Left hindlimb (tissue), 1 donor: ENCODE measurements at places on chromosomes 1 and 21.

- no peak for DNase-seq
Observed at GRCh38 chr1:45325851-45326506, 716 bp upstream of the HPDL start.

DNA sequence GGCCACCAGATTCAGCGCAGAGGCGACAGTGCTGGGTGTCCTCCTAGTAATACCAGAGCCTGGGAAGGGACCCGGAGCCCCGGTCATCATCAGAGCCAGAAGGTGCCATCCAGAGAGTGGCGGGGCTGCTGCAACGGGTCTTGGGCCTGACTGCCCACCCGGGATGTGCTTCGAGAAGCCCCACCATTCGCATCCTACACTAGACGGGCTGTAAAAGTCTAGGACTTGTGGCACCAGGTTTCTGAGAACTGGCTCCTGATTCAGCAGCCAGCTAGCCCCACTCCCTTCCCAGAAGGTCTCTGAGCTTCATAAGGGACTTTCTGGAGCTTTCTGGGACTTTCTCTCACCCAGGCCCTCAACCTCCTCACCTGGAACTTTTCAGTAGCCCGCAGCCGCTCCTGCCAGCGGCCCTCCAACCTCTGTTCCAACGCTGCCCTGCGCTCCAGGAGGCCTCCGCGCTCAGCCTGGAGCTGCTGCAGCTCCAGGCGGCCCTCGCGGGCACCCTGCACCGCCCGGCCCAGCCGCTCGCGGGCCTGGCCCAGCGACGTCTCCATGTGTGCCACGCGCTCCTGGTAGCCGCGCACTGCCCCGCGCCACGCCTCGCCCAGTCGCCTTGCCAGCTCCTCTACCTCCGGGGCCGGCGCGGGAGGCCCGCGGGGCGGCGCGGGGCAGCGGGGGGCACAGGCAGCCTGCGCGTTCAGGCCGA, 940 bp downstream of the NES start:
- DNase-seq = peak; percentile 48

DNA sequence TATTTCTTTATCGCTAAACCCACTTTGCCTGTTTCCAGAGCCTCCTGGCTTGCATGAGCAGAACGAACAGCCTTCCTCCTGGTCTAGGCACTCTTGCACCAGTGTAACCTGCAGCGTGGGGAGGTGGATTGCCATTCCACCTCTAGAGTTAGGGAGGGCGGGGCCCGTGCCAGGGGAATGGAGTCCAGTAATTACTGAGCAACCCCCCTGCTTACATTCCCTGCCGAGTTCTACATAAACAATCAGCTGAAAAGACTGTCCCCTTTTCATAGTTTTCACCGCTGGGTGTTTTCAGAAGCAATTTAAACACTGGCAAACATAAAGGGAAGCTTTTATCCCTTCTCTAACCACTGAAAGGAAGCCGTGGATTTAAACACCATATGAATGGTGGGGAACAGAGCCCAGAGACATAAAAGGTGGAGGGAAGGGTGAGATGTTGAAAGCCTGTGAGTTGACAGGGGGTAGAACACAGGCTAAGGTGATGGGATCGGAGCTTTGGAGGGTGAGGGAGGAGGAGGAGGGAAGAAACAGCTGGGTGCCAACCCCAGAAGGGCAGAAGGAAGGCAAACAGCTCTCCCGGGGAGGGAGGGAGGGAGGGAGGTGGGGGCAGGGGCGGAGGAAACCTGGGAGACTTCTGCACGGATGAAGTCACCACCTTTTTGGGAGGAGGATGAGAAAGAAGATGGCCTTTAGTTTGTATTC, 68.0 kb upstream of the WDR26 start:
- no peak for DNase-seq

DNA sequence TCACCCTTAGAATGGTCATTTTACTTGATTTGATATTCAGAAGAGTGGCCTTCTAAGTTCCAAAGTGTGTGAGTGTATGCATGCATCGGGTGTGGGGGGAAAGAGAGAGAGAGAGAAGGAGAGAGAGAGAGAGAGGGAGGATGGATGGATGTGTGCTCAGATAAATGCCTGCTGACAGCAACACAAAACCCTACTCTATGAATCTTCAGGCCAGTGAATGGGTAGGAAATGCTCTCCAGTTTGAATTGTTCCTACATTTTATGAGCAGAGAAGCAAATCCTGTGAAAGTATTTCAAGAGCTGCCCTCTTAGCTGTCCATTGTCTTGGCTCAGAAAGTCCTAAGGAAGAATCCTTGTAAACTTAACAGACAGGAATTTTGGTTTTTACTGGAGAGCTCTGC, 7.4 kb downstream of the JAM2 start:
- no peak for DNase-seq

GRCh38 chr1:229714964-229715603, 89.0 kb downstream of the URB2 start:
- DNase-seq = no peak

- DNase-seq = no peak
Observed at GRCh38 chr21:45157932-45158331, 83.6 kb downstream of the ADARB1 start.

DNA sequence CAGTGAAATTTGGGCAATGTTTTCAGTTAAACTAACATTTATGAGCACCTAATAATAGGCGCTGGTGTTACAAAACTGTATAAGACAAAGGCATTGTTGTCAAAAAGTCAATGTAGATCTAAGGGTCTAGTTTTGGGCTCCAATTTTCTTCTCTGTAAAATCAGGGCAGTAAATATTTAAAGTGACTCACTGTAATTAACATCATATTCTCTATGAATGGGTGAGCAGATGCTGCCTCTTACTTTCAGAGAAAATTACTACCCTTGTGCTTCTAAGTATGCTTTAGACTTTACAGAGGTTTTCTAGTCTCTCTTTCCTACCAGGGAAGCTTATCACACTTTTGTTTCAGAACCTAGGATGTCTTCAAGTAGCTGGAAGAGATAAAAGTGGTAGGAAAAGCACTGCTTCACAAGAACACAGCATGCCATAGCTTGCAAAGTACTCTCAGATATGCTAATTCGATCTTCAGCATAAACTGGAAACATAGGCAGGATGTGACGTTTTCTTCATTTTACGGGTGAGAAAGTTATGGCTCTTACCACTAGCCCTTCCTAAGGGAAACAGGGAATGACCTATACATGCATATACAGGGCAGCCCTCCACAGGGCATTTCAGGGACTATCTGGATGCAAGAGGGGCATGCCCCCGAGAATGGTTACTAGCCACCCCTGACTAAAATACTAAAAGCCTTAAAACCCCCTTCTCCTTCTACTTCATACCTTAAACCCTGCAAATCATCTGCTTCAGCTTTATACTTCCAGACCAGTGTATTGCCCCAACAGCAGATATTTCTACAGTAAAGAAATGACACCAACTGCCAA, 2.6 kb downstream of the C1orf116 start:
- DNase-seq = no peak
